D721Med (cell line): ENCODE measurements at places on chromosomes 16 and 17.

DNA sequence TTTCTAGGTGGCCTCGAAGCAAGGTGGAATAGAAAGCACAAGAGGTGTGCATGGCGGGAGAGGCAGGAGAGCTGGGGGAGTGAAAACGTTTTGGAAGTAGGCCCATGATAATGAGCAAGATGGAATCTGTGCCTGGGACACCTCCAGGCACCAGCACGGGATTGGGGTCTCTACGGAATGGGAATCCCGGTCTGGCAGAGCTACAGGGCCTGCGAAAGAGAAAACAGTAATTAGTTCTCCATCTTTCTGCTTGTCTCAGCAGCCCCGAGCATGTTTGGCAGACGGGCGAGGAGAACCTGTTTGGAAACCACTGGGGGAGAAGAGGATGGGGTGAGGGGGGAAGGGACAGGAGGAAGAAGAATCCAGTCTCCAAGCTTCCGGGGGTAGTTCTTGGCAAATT is 258.7 kb downstream of the SOX9 start:
- DNase-seq: no peak

DNA sequence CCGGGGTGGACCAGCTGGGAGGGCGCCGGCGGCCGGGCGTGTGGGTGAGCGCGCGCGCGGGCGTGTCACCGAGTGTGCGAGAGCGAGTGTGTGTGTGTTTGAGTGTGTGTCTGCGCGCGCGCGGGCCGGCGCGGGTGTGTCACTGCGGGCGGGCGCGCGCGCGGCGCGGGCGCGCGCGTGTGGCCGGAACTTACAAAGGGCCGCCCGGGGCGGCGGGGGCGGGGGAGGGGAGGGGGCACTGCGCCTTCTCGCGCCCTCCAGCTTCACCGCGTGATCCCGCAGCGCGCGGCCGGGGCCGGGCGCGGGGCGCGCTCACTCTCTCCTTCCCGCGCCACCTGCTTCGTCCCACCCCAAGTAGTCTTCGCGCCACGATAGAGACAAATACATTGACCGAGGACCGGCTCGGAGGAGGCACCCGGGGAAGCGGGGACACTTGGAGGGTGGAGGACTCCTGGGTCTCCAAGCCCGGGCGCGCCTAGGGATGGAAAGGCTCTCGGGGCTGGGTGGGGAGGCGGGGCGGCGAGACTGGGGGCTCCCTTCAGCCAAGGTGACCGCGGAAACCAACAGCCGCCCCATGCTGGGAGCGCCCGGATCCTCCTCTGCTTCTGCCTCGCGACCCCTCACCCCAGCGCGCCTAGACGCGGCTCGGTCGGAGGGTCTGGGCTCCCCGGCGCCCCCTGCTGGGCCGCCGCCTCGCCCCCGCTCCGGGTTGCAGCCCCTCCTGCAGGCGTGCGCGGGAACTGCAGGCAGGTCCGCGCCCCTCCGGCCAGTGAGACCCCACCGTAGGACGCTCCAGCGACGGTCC is at the start of gene SRCIN1:
Gene SRCIN1 (minus strand): TSS at position 112 of the 805 bp plus-strand sequence. CDS start 247 bp downstream, outside the sequence.
- DNase-seq: no peak

DNA sequence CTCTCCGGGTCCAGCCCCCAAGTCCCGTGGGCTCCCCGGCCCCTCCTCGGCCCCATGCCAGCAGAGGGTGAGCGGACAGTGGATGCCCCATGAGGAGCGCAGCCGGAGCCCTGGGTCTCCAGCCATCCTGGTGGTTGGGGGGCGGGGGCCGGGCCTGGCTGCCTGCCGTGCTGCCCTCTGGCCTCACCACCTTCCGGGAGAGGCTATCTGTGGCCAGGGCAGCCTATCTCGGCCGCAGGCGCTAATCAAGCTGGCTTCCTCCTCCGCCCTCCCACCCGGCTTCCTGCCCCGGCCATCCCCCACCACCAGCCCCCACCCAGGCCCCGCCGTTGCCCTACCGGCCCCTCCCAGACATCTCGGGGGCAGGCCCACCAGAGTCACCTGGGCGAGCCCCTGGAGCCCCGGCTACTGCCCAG is 46.8 kb downstream of the ZFPM1 start:
- no peak for DNase-seq

DNA sequence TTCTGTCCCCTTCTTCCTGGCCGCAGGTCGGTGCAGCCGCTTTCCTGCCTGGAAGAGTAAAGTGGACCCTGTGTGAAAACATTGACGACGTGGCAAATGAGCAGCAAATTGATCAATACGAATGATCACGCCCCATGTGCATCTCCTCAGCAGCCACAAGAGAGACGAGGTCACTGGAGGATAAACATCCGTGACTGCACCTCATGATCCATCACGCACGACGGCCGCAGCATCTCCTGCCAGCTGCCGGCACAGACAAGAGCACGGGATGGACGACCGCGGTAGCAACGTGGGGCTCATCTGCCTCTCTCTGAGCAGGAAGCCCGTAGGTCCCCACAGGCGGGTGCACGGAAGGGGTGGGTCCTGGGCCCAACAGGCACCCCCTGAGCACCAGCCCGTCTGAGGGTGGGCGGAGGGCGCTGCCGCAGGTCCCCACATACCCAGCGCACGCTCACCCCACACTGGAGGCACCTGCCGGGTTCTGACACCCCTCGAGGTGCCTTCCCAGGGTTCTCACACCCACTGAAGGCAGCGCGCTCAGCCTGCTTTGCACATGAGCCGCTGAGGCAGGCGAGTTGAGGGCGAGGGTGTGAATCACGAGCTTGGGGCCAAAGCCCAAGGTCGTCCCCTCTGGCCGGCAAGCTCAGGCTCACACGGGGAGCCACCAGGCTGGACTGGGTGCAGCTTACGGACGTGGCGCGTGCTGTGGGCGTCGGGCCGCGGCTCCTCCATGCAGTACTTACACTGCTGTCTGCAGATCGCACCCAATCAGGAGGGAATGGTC is 12.3 kb upstream of the CDH15 start:
- no peak for DNase-seq

DNA sequence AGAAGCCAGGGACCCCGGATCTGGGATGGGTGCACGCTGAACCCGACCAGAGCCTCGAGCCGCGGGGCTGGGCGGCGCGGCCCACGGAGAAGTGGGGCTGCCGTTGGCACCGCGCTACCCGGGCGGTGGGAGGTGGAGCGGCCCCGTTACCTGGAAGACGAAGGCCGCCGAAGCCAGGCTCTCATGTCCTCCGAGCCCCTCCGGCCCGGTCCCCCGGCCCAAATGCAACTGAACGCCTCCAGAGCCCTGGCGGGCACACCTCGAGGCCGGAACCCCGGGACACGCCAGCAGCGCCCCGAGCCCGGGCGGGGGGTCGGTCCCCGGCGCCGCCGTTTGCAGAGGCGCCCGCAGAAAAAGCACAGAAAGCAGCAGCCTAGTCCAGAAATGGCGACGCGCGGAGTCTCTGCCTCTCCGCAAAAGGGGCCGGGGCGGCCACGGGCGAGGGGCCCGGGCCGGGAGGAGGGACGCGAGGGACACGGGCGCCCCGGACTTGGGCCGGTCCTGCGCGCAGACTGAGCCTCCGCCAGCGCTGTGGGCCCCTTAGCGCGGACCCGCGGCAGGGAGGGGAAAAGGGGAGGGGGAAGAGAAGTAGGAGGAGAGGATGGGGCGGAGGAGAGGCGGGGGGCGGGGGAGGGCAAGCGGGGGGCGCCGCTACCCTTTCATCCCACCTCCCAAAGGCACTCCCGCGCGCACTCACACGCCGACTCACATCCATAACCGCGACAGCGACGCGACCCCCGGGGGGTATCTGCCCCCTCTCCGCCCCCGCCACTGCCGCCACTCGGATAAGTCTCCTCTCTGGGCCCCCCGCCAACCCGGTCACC is 1.4 kb downstream of the AXIN2 start:
- DNase-seq: peak; percentile 48

GRCh38 chr17:27200476-27200875 is 93.4 kb upstream of the WSB1 start:
- no peak for DNase-seq

DNA sequence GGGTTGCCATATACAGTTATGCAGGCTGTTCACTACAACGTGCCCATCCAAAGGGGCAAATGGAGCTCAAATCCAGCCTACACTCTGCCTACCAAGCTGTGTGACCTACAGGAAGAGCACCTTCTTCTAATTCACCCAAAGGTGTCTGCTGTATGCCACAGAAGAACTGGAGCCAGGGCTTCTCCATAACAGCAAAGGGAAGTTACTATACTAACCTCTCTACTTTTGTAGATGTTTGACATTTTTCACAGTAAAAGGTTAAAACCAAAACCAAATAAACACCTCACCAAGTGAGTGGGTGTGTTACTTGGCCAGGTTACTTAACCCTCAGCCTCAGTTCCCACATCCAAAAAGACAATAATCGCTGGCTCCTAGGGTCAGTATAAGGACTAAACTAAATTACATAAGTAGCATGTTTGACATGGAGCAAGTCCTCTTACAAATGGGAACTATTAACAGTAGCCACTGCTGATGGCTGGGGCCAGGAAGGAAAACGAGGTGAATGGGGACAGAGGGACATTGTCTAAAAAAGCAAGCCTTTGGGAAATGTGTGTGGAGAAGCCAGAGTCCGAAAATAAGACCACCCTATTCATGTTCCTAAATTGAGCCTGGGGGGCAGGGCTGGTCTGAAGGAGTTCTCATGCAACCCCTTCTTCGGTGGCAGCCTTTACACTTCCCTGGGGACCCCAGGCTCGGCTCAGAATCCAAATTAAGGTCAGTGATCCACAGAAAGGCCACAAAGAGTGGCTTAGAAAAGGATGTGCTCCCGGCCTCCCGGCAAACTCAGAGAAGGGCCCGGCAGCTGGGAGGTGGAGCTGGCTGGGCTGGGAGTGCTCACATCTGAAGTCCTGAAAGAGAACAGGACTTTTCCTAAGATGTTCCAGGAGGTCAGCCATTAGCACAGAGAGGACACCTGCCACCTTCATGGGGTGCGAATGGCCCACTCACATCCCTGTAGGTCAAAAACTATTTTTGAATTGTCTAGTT is 13.5 kb downstream of the CUEDC1 start:
- no peak for DNase-seq

GRCh38 chr17:73290399-73291259 is 21.2 kb downstream of the CDC42EP4 start:
- DNase-seq: no peak

GRCh38 chr16:50640391-50640790 is 40.7 kb downstream of the SNX20 start:
- no peak for DNase-seq

- no peak for DNase-seq
Measured at GRCh38 chr17:60079401-60080243, 901 bp upstream of the HEATR6 start.

GRCh38 chr17:59637611-59638310 is 18.1 kb downstream of the CLTC start:
- no peak for DNase-seq

DNA sequence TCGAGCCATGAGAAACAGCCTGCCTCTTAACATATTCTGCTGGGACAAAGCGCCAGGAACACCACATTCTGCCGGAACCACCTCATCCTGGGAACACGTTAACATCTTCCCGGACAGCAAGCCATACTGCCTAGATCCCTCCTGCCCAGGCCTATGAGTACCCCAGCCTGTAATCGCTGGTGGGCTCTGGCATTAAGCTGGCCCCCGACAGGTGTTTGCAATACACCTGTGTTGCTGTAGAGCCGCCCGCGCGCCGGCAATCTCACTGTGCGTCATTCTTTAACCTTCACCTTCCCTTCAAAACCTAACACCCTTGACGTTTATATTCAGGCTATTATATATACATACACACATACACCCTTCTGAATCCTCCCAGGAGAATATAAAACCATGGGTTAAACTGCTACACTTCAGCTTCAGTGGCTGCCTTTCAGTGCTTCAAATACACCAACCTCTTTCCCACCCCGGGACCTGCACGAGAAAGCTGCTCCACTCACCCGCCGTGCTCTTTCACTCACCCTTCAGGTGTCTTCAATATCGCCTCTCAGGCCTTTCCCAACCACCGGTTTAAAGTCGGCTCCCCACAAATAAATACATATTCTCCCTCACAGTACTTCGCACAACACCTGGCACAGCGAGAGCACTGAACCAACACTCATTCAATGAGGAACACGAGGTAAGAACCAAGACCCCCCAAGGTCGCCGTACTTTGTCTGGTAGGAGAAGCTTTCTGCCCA is 1.0 kb upstream of the ENDOV start:
- no peak for DNase-seq

DNA sequence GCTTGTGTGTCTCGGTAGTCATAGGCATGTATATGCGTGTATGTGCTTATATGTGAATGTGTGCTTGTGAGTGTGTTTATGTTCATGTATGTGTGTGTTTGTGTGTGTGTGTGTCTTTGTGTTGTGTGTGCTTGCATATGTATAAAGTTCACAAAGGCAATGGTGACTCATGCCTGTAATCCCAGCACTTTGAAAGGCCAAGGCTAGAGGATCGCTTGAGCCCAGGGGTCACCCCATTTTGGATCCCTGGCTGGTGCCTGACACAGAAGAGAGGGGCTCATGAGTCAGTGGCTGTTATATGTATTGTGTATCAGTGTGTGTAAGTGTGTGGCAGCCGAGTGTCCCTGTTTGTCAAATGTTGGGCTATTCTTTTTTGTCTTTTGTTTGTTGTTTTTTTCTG is 69.3 kb downstream of the ABCC1 start:
- no peak for DNase-seq

DNA sequence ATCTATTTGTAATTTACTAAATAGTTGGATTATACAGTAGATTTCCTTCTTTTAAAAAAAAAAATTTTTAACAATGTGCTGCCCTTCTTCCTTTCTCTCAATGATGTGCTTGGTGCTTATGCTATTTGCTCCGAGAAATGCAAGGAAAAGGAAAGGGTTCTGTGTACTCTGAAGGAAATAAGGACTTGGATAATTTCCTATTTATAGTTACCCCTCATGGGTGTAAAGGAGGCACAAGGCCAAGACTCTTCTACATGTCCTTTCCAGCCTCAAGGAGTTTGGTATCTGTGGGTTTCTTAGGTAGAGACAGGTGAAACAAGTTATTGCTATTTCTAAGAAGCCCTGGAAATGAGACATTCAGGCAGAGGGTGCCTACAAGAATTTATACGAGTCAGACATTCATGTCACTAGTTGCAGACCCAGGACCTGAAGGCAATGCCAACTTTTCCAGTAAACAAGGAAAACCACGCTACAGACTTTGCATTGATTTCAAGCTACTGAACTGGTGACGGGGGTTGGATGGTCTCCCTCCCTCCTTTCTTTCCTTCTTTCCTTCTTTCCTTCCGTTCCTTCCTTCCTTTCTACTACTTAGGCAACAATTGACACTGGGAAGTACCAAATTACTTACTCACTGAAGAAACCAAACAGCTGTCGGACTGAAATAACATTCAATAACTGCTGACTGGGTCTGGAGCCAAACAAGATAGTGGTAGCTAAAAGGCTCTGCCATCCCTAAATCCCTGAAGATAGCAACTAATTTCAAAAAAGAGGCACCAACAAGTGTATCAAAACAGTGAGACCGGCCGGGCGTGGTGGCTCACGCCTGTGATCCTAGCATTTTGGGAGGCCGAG is 33.8 kb upstream of the GHDC start:
- no peak for DNase-seq

GRCh38 chr17:67245694-67246402 is 852 bp upstream of the HELZ start:
- DNase-seq: no peak

- DNase-seq: no peak
Measured at GRCh38 chr16:779561-779960, 8.6 kb downstream of the RPUSD1 start.
